ENCODE measurements at places on chromosomes 3 and 15.
A peak's percentile ranks its signal among the peaks of the same experiment; 100 is the strongest.

DNA sequence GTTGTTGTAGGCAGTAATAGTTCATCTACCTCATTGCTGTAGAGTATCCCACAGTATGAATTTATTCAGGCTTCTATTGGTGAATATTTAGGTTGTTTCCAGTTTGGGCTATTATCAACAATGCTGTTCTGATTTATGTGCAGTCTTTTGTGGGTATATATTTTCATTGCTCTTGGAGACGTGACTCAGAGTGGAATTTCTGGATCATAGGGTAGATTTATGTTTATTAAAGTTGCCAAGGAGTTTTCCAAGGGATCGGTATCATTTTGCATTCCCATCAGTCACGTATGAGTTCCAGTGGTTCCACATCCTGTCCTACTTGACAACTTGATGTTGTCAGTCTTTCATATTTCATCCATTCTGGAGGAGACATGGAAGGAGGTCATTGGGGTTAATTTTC is 8.4 kb upstream of the HRH1 start:
- no peak for DNase-seq

- DNase-seq: no peak
These were observed 36.1 kb downstream of the HMG20A start for GRCh38 chr15:77456746-77457145.

- no peak for DNase-seq
These were observed 16.4 kb upstream of the ALAS1 start for GRCh38 chr3:52181543-52181942.

DNA sequence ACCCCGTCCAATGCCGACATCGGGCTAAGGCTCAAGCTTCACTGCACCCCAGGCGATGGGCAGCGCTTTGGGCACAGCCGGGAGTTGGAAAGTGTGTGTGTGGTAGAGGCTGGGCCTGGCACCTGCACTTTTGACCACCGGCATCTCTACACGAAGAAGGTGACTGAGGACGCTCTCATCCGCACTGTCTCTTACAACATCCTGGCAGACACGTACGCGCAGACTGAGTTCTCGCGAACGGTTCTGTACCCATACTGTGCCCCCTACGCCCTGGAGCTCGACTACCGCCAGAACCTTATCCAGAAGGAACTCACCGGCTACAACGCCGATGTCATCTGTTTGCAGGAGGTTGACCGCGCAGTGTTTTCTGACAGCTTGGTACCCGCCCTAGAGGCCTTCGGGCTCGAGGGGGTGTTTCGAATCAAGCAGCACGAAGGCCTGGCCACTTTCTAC is 1.0 kb downstream of the PDE12 start:
- DNase-seq: no peak

GRCh38 chr15:64455961-64456371 is 4.4 kb upstream of the ZNF609 start:
- no peak for DNase-seq

- DNase-seq: no peak
These were observed 418.3 kb downstream of the OTOL1 start for GRCh38 chr3:161914703-161915417.

DNA sequence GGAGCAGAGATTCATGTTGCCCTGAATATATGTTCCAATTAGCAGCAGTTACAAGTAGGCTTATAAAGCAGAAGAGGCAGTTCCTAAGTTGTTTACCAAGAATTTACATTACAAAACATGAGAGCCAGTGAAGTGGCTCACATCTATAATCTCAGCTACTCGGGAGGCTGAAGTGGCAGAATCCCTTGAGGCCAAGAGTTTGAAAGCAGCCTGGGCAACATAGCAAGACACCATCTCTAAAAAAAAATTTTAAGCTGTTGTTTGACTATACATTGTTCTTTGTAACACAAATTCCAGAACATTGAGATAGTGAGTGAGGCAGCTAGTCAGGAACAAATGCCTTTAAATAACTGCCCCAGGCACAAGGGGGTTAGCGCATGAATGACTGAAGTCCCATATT is 10.3 kb upstream of the ZMAT3 start:
- DNase-seq: no peak

- no peak for DNase-seq
These were observed 143.8 kb downstream of the NEO1 start for GRCh38 chr15:73196113-73196512.

GRCh38 chr3:154149286-154149685 is 28.1 kb downstream of the ARHGEF26 start:
- no peak for DNase-seq

- no peak for DNase-seq
These were observed 226.6 kb upstream of the LRRFIP2 start for GRCh38 chr3:37400945-37401344.

- no peak for DNase-seq
These were observed 32.6 kb downstream of the RTP4 start for GRCh38 chr3:187400756-187401155.

DNA sequence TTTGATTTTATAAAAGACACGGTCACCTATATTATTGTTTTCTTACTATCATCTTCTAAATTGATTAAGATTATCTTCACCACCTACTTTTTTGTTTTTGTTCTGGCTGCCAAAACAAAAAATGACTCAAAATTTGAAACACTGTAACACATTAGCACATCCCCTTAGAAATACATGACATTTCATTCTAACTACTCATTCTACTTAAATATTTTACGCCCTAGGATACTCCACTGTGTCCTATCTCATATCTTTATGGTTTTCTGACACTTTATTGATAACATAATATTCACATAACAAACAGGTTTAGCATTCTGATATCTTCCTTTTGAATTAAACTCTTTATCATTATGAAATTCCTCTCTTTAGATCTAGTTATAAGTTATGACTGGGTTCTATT is 656.2 kb downstream of the GBE1 start:
- DNase-seq: no peak

DNA sequence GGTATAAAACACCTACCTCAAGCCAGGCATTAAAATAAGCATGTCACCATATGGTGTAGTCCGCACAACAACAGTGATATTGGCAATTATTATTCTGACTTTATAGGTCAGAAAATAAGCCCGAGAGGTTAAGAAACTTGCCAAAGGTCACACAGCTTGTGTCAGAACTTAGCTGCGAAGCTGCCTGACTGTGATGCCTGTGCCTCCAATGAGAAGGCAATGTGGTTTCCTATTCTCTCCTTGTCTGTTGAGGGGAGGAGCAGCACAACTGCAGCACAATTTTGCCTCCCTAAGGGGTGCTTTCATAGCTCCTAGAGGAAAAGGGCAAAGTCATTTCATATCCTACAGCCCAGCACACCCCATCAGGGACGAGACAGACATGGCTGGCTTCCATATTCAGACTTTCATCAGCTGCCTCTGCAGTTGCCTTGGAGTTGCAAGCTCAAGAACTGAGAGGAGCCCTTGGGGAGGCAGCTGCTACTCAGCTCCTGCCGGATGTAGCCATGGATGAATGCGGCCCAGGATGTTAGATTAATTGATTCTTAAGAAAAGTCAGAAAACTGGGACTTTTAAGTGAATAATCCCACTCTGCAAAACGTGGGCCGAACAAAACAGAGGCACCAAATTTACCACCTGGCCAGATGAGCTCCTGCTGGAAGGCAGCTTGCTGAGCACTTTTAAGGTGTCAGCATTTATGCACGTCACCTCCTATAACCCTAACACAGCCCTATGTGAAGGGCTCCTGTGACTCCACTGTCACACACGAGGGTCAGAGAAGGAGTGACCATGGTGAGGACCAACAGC is 38.5 kb downstream of the MYO5C start:
- DNase-seq: no peak

- no peak for DNase-seq
These were observed 29.1 kb upstream of the VIPR1 start for GRCh38 chr3:42473083-42473932.

- no peak for DNase-seq
These were observed 24.4 kb downstream of the FNDC3B start for GRCh38 chr3:172063456-172064432.

DNA sequence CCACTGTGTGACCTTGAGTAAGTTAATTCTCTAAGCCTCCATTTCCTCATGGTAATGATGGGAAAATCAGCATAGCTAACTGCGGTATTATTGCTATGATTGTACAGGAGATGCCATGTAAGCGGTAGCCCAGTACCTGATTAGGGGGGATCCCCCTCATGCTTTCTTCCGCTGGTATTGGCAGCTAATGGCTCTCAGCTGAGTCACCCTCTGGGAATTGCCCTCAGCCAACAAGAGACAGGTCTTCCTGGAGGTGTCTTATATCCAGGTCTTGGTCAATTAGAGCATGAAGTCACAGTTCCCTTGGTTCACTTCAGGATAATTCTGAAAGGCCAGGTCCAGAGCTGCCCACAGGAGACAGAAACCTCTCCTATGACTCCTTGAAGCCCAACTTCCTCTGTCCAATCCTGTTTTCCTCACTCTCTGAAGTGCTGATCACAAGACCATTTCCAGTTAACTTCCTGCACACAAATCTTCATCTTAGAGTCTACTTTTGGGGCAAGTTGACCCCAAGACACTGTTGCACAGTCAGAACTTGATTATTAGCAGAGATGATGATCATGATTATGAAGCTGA is 724.7 kb upstream of the ZNF385D start:
- no peak for DNase-seq

GRCh38 chr3:179663093-179663492 is 10.3 kb downstream of the USP13 start:
- no peak for DNase-seq

- DNase-seq: peak; percentile 66
These were observed 336.7 kb upstream of the IGF1R start for GRCh38 chr15:98311566-98312188.

- no peak for DNase-seq
These were observed 632 bp downstream of the CTSH start for GRCh38 chr15:78944202-78944625.

- DNase-seq: no peak
These were observed 345.1 kb downstream of the MFSD1 start for GRCh38 chr3:159146856-159147435.

DNA sequence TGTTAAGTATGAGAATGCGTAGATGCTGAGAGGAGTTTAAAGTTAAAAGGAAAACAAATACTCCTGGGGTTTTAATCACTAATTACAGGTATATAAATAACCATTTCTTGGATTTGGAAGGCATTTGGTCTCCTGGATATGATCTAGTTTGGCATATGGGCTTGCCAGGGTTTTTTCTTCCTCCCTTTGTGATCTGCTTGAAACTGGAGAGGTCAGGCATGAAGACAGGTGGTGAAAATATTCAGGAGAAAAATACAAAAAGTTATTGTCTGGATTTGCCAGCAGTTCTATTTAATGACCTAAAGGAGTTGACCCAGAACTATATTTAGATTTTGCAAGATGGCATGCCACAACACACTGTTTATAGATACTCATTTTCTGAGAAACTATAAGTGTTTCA is 136.3 kb downstream of the DIPK2A start:
- no peak for DNase-seq

Measured in NK-92 treated with Interleukin-12 subunit alpha and Interleukin-12 subunit beta, amount 100 ng/mL, for 24 hours (cell line).